ENCODE measurements at places on chromosomes 3 and 15.

DNA sequence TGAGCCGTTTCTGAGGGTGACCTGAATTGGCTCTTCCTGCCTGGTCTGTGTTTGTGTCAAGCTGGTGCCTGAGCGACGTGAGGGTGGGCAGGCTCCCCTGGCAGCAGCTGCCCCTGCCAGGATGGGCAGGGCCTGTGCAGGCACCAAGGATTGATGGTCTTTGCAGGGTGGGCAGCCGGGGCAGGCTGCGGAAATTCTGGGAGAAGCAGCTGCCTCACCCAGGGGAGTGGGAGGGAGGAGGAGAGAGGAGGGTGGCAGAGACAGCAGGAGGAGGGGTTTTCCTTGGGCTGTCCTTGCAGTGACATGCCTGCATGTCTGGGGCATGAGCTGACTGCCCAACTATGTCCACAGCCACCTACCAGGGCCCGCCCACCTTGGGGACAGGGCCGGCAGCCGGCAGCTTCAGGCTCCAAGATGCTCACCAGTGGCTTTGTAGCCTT lies 27.9 kb upstream of the SLC6A6 start:
- no peak for DNase-seq

DNA sequence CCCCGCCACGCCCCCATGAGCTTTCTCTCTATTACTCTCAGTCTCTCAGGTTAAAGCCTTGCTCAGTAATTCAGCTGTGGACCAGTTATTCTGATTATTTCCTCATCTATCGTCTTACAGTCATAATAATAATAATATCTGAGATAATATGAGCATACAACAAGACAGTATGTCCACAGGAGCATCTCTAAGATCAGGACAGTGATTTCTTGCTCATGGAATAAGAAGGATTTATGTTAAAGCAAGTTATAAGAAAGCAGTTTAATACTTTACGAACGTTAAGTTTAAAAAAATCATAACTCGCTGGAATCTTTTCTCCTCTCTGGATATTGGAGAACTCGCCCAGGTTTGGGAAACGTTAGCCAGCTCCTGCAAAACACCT lies 643 bp upstream of the LMCD1 start:
- DNase-seq = no peak

GRCh38 chr3:168914662-168915061 lies 748.9 kb downstream of the MECOM start:
- no peak for DNase-seq

- DNase-seq = no peak
Measured at GRCh38 chr3:128503751-128504532, 10.9 kb upstream of the GATA2 start.

GRCh38 chr3:168863561-168863960 lies 767.8 kb upstream of the GOLIM4 start:
- no peak for DNase-seq

DNA sequence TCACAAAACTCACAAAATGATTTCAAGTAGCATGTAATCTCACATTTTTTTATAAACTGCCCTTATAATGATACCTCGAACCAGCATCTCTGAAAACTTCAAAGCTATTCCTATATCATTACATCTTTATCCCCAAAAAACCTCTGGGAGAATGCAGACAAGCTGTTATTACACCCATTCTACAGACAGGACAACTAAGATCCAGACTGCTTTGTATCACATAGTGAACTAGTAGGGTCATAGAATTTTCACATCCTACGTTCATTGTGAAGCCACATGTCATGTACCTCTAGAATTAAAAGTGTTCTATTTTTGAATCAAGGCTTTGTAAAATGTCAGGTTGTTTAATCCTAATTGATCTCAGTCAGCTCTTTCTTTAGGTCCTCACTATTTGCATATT lies 98.7 kb upstream of the RAP2B start:
- no peak for DNase-seq

GRCh38 chr15:48041454-48041853 lies 79.3 kb upstream of the SLC24A5 start:
- DNase-seq = no peak

DNA sequence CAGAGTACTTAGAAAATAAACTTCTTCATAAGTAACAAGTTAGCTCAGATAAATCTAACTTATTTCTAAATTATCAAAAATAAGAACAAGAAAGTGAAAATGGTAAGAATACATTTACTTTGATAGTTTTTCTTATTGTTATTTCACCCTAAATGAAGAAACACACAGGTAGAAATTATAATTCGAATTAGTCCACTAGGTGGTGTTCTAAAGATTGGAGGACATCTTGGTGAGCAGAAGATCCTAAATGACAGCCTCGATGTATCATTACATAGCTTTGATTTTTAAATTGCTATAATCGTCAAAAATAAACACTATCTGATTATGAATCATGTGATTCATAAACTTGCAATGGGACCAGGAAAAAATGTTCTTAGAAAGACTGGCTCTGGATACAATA lies 280.8 kb upstream of the UBE2E2 start:
- DNase-seq = no peak

DNA sequence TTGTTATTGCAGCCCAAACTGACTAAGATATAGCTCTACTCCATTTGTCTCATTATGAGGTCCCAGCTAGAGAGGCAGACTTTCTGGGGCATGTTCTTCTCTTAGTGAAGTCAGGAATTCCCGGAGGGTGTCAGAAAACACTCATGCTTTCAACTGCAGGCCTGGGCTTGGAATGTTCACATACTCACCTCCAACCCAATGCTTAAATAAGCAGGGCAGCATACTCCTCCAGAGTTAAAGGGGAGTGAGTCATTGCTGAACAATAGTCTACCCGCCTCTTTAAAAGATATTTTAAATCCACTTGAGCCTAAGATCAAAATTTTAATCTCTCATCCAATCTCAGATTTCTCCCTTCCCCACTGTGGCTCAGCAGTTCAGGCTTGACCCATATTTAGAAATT lies 167.8 kb upstream of the DPH6 start:
- no peak for DNase-seq

- DNase-seq = no peak
Measured at GRCh38 chr3:155394240-155394639, 100.8 kb upstream of the STRIT1 start.

- DNase-seq = no peak
Measured at GRCh38 chr15:27137127-27137526, 166.1 kb downstream of the GABRG3 start.

DNA sequence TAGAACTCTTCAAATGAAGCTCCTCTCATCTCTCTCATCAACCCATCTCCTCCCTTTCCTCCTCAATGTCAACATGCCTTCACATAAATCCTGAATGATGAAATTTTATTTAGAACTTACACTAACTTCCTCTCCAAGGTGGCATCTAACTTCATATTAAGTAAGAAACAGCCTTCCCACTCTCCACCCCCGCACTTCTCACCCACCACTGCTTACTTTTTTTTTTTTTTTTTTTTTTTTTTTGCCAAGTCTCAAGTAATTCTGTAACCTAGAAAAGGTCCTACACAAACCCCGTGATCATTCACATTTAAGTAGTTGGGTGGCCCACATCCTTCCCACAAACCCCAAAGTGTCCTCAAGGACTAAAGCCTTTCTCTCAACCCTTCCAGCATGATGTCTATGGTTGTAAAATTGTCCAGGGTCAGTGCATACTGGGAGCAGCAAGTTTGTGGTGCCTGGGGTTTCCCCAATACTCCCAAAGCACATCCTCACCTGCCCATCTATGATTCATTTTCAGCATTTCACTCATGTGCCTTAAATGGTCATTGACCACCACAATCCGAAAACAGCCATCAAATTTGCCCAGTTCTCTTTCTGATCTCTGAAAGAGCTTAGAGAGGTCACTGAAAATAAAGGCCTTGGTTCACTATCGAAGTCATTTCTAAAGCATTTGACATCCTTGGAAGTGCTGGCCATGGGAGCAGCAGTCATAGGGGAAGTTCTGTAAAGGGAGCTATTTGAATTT lies 47.2 kb downstream of the CD86 start:
- no peak for DNase-seq

- no peak for DNase-seq
Measured at GRCh38 chr3:149245738-149246451, 24.3 kb upstream of the CP start.

DNA sequence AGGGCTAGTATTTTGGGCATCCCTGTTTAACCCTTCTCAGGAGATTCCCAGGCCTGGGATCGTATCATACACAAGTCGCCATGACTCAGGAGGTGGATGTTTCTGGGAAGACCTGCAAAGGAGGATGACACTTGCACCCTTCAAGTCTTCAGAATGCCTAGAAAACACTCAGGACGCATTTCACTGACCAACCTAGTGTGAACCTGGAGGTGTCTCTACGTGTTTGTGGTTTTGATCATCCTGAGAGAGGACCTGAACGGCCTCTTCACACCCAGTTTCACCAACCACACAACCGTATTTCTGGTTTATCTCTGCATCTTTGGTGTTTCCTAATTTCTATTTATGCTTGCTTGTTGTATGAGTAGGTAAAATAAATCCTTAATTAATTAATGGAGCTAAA lies 2.8 kb upstream of the CLDND1 start:
- no peak for DNase-seq

- DNase-seq = no peak
Measured at GRCh38 chr3:14620512-14620911, 31.1 kb upstream of the CCDC174 start.

DNA sequence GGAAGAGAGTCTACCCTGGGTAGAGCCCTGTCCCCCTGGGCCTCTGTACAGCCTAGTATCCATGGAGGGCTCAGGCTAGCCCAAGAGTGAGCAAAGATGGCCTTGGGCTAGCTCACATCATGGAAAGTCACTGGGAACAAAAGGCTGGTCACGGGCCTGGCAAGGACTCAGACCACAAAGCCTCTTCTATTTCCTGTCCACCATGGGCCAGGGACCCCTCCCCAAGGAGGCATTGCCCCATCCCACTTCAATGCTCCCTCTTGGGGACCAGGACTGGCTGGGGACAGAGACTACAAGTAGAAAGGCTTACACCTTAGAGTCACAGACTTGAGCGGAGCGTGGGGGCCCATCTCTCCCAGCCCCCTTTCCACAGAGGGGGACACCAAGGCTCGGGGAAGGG lies 16.9 kb downstream of the DUSP7 start:
- no peak for DNase-seq

GRCh38 chr3:78096488-78097255 lies 1056.8 kb downstream of the ROBO2 start:
- DNase-seq = peak; percentile 53

DNA sequence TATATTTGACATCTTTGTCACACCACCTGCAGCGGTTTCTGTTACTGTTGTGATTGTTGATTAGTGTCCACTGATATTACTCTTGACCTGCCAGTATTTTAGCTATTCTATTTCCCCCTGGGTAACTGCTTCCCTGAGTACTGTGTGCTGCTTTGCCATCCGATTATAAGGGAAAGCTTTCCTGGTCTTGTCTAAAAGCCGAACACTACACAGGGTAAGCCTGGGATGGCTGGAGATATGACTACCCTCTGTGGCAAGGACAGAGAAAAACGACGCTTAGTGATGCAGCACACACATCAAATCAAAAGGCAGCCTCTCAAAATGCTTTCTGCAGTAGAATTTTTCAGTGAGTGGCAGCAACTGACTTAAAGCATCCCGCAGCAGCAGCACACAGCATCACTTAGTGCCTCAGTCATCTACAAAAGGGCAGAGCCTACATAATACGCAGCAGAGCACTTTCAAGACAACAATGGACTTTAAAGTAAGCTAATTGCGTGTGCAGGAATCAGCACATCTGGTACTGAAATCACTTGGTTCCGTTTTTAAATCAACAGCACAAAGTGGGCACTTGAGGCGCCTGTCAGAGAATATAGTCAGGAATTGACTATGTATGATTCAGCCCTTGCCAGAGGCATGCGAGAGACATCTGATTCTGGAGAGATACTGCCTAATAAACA lies 656.3 kb upstream of the TGFBR2 start:
- no peak for DNase-seq

- DNase-seq = no peak
Measured at GRCh38 chr15:61687651-61688050, 372.6 kb downstream of the VPS13C start.

DNA sequence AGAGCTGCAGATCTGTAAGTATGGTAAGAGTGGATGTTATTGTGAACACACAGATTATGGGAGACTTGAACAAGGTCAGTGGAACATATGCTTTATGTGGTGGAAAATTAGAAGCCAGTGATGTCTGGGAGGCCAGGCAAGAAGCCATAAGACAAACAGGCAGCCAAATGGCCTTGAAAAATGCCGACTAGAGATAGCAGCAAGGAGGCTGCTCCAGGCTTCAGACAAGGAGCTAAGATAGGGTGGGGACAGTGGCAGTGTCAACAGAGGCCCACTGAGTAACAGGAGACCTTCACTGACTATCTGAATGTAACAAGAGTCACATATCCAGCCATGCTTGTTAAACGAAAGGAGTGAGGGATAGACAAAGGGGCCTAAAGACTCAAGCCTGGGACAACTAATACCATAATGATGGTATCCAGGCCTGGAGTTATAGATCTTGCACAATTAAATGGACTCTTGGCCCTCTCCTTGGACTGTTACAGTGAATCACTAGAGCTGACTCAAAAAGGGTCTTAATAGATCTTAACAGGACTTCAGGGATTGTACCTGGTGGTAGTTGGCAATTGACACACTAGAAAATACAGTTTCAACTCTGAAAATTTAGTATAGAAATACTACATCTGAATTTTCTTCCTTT lies 50.6 kb downstream of the CFAP20DC start:
- no peak for DNase-seq

DNA sequence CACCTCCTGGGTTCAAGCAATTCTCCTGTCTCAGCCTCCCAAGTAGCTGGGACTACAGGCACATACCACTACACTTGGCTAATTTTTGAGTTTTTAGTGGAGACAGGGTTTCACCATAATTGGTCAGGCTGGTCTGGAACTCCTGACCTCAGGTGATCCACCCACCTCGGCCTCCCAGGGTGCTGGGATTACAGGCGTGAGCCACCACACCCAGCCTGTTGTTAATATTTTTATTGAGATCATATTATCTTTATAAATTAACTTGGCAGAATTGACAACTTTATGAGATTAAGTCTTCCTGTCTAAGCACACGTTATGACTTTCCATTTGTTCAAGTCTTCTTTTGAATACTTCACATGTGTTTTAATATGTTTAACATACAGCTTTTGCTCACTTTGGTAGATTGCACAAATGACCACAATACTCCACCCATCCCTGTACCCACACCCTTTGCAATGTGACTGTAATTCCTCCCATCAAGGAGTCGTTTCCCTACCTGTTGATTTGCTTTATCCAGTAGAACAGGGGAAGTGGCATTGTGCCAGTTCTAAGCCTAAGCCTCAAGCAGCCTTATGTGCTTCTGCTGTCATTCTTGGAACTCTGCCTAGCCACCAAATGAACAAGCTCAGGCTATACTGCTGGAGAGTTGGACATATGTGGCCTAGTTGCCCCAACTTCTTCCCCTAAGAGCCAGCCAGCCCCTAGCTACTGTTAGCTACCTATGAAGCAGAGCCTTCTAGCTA lies 8.2 kb downstream of the XYLB start:
- DNase-seq = peak; percentile 55

- no peak for DNase-seq
Measured at GRCh38 chr15:69359722-69360121, 54.4 kb upstream of the KIF23 start.

- no peak for DNase-seq
Measured at GRCh38 chr15:40062816-40063562, 24.0 kb upstream of the SRP14 start.

GRCh38 chr3:141963301-141963700 lies 86.9 kb downstream of the ATP1B3 start:
- DNase-seq = no peak

Data from astrocyte of the cerebellum (primary cell).